Stimulated activated CD8-positive, alpha-beta memory T cell treated with anti-CD3 and anti-CD28 coated beads, Interleukin-4, amount 100 ng/mL, for 1 hour (primary cell): ENCODE measurements at places on chromosomes 2 and 18.

DNA sequence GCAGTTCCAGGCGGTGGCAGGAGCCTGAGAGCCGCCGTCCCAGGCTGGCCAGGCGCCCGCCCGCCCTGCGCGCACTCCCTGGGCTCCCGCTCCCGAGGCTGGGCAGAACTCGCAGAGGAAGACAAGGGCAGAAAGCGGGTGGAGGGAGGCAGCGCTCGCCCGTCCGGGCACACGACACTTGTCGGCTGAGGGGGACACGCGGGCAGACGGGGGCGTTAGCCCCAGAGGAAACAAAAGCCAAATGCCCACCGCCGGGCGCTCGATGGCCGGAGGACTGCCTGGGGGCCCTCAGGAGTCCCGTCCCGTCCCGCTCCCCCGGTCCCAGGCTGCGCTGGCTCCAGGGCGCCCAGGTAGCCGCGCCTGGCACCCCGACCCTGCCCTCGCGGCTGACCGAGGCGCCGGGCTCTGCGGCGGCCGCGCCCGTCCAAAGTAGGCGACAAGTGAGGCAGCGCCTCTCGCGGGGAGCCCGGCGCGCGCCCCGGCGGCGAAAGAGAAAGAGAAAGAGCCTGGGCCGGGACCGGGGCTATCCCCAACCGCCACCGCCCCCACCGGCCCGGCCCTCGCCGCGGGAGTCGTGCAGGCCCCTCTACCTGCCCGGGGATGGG is 491 bp downstream of the L3MBTL4 start:
- no peak for DNase-seq

DNA sequence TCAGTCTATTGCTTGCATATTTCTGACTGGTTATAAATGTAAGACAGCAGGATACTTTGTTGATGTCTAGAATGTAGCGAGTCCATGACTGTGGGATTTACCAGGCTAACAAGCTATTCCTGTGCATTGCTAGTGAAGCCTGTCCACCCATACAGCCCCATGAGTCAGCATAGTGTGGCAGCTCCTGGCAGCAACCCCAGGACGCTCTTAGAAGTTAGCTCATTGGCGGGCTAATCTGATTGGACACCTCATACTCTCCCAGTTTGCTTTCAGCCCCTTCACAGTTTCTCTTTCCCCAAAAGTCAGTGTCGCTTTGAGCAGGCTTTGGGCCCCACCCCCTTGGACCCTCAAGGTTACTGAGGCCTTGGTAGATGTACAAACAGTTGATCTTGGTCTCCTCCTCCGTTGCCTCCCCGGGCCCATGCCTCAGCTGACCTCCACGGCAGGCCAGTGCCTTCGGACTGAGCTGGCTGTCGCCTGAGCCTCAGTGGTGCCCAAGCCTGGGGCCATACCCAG is 48.0 kb downstream of the COA5 start:
- DNase-seq = no peak

- DNase-seq = no peak
These were observed 162.1 kb downstream of the CD8B2 start for GRCh38 chr2:106649306-106649705.

GRCh38 chr2:21822505-21822904 is 698.7 kb downstream of the TDRD15 start:
- no peak for DNase-seq

GRCh38 chr2:237421542-237422116 is 7.7 kb upstream of the COL6A3 start:
- DNase-seq = peak; percentile 65

GRCh38 chr2:234905547-234906265 is 46.1 kb upstream of the SH3BP4 start:
- no peak for DNase-seq

DNA sequence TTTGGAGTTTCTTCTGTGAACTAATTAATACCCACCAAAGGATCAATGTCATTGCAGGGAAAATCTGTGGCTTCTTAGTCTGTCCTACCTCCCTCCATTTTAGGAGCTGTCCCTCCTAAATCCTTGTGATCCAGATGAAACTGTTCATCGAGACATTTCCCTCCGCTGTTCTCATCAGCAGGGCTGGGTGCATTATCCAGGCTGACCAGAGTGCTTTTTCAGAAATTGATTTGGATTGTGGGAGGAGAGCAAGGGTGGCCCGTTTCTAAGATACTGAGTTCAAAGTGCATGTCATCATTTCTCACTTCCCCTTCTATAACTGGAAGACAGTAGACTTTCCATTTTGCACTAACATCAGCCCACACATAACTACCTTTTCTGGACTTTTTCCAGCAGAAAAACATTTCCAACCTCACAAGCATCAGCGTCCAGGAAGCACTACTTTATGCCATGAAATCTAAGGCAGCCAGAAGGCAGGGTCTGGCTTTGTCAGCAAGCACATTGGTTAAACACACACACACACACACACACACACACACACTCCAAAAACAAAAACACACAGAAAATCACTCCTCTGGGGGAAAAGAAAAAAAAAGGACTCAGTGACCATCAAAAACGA is 94.1 kb downstream of the ANKRD44 start:
- DNase-seq = no peak

DNA sequence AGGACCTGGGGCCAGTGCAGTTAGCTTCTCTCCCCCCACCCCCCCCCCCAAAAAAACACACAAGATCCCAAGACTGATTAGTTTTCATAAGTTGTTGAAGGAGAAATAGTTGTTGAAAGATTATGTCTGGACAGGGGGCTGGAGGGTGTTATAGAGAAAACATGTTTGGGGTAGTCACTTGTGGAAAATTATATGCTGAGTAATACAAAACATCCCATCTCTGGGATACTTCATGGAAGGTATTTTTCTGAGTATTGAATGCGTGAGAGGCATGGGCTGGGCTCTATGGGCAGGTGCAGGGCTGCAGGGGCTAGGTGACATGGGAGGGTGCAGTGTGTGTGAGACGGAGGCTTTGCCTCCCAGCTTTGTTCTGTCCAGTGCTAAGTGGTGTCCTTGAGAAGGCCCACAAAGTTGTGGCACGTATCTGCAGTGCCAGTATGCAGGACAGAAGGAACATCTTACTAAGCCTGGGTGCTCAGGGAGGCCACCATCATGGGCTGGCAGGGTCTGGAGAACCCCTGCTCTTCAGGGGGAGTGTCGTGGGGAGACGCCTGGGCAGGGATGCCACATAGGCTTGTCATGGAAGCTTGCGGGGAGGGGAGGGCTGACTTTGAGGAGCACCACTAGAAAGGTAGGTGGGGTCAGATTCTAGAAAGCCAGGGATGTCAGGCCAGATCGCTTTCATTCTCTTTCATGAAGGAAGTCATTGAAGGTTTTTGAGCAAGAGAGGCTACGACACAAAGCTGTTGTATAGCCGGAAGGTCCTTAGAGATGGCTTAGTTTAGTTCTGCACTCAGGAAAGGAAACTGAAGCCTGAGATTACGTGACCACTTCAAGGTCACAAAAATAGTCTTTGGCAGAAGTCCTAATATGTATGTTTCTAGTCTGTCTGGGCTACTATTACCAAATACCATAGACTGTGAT is 232.0 kb downstream of the LDLRAD4 start:
- DNase-seq = no peak

DNA sequence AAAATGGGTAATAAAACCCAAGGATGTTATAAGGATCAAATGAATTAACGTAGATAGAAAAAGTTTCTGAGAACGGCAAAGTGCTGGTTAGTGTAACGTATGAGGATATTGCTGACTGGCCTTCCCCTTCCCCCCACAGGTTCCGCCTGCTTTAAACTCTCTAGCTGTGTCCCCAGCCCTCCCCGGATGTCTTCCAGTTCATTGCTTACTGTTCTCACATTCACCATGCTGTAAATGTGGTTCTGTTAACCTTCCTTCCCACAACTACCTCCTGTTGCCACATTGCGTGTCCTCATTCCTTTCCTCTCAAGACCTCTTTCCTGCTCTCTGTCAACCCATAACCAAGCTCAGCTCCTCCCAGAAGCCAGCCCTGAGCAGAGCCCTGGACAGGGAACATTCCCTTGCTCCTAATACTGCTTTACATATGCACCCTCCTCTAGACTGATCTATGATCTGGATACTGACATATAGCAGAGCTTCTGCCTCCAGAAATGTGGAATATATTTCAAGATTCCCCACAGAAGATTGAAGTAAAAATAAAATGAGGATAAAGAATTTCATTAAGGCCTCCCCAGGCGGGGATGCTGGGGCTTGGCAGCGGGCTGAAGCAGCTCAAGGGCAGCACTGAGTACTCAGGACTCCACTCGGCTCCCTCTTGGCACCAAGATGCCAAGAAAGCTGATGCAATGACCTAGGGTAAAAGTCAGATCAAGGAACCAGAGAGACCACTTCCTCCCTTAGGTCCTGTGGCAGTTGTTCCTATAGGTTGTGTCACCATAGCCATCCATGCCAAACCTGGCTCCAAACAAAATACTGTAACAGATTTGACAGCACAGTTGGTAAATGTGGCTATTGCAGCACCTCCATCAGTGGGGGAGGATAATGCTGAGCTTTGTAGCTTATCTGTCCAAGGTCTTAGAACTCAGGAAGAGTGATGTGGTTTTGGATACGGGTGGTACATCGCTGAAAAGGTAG is 136.4 kb upstream of the PIK3C3 start:
- no peak for DNase-seq

DNA sequence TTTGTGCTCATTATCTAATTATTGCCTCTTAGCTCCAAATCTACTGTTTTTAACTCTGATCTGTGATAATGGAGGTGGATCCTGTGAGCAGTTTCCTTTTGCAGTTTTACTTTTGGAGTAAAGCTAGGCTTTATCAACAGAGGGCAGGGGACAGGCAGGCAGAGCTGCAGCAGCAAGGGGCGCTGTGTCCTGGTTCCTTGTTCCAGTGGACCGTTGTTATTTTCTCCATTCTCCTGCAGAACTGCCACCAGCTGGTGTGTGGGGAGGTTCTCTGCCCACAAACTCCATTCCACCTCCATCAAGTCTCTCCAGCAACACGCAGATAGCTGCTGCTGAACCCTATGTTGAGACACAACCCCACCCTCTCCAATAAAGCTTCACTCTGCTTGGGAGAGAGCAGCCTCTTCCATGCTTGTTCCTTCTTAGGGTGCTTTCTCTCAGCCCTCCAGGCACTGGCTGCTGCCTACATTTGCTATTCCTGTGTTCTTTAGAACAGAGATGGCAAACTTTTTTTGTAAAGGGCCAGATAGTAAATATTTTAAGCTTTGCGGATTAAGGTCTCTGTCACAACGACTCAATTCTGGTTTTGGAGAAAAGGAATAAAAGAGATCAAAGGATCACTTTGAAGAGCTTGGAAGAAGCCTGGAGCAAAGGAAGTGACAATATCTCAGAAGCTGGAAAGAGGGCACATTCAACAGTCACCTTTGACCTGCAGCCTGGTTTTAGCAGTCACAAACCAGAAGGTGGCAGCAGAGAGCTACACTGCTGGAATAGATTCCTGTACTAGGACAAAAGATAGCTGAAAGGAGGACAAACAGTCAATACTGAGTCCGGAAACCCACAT is 208.8 kb downstream of the CCDC178 start:
- no peak for DNase-seq

GRCh38 chr2:1674766-1675397 is 69.4 kb downstream of the PXDN start:
- DNase-seq = no peak

- no peak for DNase-seq
These were observed 39.5 kb upstream of the GMCL1 start for GRCh38 chr2:69789772-69790600.

DNA sequence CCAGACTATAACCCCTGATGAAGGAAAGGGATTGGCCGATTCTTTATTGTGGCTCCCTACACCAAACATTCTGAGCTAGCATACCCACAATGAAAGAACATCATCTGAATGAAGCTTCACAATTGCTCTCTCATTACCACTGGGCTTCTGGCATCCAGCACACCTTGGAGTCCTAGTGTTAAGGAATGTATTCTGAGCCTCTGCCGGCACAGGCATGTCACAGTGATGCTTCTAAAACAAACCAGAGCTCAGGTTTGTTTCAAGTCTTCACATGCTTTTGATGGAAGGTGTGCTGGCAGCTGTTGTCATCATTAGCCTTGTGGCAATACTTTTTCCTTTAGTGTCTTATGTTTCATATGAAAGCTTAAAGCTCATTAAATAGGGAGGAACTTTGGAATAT is 76.3 kb upstream of the RBBP8 start:
- no peak for DNase-seq

GRCh38 chr18:11548396-11548795 is 61.0 kb upstream of the SLC35G4 start:
- no peak for DNase-seq

DNA sequence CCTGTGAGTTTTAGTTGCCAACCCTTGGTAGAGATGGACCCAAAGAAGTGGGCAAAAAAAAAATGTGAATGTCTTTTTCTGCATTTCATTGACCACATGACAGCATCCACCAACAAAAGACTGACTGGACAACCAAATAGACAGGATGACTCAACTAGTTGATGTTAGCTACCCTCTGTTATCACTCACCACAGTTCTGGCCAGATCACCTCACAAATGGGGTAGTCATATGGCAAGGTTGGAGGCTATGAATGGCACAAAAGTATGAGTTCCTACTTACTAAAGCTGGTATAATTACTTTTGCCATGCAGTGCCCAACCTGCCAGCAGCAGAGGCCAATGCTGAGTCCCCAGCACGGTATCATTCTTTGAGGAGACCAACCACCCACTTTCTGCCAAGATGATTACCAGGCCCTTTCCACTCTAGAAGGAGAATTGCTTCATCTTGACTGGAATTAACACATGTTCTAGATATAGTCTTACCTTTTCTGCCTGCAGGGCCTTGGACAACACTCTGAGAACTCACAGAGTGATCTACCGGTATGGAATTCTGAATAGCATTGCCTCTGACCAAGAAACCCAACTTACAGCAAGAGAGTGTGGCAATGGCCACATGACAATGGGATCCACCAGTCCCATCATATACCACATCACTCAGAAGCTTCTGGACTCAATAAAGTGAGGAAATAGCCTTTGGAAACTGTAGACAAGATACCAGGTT is 20.1 kb upstream of the TCF7L1 start:
- no peak for DNase-seq

DNA sequence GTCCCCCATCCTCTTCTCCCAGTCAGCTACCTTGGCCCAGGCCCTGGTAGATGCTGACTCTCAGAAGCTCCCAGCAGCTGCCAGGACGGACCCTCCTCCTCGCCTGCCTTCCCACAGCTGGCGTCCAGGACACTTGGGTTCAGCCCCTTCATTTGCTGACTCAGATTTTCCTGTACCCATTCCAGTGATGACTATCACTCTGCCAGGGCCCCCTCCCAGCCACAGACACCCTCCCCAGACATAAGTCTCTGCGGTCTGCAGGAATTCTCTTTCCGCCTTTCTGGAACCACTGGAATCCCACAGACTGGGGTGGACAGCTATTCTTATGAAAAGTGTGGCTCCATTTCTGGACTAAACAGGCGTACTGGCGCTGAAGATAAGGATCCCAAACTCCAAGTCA is 260.3 kb upstream of the EPAS1 start:
- DNase-seq = no peak

- DNase-seq = no peak
These were observed 716.2 kb upstream of the FANCL start for GRCh38 chr2:58957188-58957840.

DNA sequence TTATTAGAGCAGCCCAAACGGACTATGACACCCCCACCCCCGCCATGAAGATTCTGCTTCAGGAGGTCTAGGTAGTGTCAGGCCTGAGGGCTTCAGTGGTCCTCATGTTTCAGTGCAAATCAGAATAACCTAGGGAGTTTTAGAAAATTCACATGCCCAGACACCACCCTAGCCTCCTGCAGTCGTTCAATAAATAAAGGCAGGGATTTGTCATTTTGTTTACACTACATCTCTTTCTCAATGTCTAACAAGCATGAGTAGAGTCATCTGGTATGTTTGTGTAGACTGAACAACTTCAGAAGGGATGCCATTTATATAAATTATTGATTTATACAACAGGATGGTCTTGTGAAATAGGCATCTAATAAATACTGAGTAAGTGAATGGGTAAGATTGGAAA is 112.1 kb upstream of the SERPINE2 start:
- DNase-seq = no peak

GRCh38 chr2:31366733-31367132 is 47.8 kb downstream of the XDH start:
- no peak for DNase-seq
